ENCODE measurements at places on chromosomes 11 and 22.

GRCh38 chr22:21568347-21569075 is 997 bp downstream of the UBE2L3 start:
- DNase-seq: peak; percentile 14

DNA sequence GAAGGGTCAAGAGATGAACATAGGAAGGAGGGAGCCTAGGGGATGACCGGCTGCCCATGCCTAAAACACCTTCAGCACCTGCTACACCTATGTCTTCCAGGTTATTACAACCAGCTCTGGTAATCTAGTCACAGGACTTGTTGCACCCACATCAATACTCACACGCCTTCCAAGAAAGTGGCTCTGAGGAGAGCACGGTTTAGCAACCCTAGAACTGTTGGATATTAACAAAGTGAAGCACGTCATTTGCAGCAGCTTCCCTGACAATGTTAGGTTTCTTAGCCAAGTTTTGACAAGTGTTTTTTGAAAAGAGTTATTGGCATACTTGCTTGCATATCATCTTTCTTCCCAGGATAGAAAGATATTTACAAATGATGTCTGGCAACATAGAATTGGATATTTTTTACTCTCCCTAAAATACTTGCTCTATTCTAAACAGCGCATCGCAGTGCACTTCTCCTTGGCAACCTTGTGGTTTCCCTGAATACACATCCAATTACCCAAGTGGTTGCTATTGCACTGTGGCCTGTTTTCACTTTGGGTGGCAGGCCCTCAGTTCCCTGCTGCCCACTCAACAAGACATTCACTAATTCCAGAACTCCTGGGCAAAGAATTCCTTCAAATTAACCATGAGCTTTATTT is 94.3 kb upstream of the ARHGAP42 start:
- DNase-seq: no peak

DNA sequence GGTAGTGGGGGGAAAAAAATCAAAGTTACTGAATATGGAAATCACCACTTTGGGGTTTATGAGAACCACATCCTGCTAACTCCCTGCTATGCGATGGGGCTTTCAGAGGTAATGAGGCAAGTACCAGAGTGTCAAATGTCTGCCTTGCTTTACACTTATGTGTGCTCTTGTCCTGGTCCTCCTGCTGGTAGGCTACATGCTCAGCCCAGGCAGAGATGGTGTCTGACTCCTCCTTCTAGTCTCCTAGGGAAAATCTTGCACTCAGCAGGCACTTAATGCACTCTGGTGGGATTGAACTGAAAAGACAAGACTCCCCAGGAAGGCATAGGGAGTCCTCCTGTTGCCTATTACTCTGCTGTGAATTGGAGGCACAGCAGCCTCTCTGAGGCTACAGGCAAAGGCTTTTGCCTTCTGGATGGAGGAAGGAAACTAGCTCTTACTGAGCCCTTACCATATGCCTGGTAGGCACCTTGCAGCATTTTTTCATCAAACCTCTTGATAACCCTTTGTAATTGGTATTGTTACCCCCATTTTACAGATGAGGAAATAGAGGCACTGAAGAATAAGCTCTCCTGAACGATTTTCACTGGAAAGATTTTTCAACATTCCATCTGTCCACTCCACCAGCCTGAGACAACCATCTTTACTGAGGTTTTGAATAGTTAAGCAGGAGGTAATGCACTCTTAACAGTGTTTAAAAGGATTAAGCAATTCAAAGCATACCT is 132.1 kb upstream of the PAX6 start:
- DNase-seq: no peak

- DNase-seq: no peak
Observed at GRCh38 chr11:119691701-119692539, 37.1 kb downstream of the NECTIN1 start.
